ENCODE measurements at places on chromosomes 7 and 10.

GRCh38 chr10:8987712-8988111, 933.2 kb downstream of the GATA3 start:
- DNase-seq: no peak

DNA sequence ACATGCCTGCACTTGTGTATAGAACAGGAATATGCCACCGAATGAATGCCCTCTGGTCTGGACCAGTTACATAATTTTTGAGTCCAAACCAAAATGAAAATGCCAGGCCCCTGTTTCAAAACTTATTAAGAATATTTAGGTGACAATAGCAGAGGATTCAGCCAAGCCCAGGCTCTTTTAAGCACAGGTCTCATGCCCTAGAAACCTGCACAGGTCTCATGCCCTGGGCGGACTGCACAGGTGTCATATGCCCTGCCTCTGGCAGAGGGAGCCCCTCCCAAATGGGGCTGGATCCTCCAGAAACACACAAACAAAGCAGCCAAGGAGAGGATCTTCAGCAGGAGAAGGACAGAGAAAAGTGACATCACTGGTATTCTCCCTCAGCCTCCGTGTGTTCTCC, 605.4 kb upstream of the NRP1 start:
- no peak for DNase-seq

DNA sequence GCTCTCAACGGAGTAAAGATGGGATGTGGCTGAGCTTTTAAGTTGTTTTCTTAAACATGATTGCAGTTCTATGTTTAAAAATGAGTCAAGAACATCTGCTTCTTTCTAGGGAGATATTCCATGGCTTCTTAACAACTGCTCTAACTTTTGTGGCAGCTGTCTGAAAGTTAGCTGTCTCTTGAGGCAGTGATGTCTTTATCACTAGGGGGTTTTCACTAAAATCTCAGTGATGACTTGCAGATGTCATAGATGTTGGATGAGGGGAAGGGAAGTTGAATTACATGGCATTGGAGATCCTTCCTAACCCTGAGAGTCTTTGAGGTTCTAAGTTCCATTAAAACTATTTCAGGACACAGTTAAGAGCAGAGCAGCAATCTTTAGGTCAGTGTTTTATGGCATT, 43.5 kb downstream of the PRKG1 start:
- no peak for DNase-seq

GRCh38 chr7:102916426-102916825, 3.6 kb downstream of the LRRC17 start:
- no peak for DNase-seq

GRCh38 chr7:108114117-108114841, 15.9 kb downstream of the LAMB4 start:
- DNase-seq: no peak

- peak; percentile 18 for DNase-seq
Observed at GRCh38 chr7:102450242-102450641, 14.4 kb downstream of the ALKBH4 start.

- no peak for DNase-seq
Observed at GRCh38 chr7:150942591-150943452, 35.3 kb downstream of the KCNH2 start.

DNA sequence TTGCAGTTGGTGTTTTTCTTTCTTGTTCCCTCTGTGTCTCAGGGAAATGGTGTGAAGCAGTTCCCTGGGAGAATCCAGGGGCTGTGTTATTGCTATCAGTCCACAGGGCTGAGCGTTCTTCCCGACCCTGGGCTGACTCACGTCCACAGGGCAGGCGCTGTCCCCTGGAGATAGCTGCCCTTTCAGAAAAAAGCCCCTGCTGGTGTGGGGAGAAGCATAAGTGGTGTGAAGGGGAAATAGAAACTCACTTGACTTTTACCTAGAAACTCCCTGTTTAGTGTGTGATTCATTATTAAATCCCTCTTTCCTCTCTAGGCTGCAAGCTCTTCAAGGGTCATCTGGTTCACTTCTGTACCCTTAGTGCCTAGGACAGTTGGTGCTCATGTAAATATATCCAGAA, 63.3 kb upstream of the SMNDC1 start:
- no peak for DNase-seq

GRCh38 chr7:2496375-2496774, 20.2 kb upstream of the GRIFIN start:
- DNase-seq: no peak

DNA sequence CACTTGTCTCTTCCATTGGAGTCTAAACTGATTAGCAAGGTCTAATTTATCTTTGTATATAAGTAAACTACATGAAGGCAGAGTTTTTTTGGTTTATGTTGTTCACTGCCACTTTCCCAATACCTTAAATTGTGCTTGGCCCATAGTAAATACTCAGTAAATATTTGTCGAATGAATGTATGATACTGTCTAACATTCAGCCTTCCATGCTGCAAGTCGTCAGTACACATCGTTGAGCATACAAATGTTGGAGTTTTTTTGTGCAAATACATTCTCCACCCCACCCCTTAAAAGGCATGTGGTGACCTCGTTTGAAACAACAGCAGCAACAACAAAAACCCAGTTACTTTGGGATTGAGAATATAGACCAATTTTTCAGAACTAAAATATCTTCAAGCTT, 17.4 kb upstream of the IGF2BP3 start:
- DNase-seq: no peak

- DNase-seq: no peak
Observed at GRCh38 chr10:117501460-117502035, 41.0 kb upstream of the EMX2 start.

GRCh38 chr10:43479275-43479674, 42.4 kb downstream of the ZNF487 start:
- no peak for DNase-seq

- no peak for DNase-seq
Observed at GRCh38 chr7:88311675-88312036, 5.0 kb upstream of the STEAP4 start.

- DNase-seq: no peak
Observed at GRCh38 chr10:126037946-126038345, 141.6 kb downstream of the FANK1 start.

DNA sequence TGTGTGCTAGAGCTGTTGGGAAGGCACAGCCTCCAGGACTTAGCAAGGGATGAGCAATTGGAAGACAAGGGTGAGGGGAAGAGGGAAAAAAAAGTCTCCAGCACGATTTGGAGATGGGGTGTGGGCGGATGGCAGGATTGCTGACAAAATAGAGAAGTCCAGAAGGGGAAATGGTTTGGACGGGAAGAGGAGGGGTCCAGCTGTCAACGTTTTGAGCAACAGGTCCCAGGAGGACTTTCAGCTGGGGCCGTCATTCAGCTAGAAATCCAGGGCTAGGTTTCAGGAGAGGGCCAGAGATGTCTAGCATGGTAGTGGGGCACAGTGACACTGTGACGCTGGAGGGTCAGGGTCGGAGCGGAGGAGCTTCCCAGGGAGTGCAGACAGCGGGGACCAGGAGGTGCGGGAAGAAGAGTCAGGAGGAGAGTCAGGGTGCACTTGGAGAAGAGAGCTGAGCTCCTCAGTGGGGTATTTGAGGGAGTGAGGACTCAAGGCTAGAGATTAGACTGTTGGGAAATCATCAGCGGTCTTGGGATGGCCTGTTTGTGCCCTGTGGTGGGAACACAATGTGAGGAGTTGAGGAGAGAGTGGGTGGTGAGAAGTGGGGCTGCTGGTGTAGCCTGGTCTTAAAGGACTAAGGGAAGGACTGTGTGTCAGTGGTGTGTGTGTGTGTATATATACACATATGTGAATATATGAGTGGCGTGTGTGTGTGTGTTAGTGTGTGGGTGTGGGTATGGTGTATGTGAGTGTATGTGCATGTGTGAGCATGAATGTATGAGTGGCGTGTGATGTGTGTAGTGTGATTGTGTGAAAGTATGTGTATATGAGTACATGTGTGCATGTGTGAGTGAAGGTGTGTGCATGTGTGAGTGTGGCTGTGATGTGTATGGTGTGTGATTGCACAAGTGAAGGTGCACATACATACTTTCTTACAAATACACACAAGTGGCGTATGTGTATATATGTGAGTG, 3.8 kb downstream of the ZYX start:
- DNase-seq: no peak

GRCh38 chr7:155804897-155805825, 7.1 kb downstream of the SHH start:
- DNase-seq: no peak

- no peak for DNase-seq
Observed at GRCh38 chr10:71877821-71878220, 26.8 kb upstream of the PSAP start.

- DNase-seq: no peak
Observed at GRCh38 chr7:50822706-50823105, 40.0 kb upstream of the GRB10 start.

DNA sequence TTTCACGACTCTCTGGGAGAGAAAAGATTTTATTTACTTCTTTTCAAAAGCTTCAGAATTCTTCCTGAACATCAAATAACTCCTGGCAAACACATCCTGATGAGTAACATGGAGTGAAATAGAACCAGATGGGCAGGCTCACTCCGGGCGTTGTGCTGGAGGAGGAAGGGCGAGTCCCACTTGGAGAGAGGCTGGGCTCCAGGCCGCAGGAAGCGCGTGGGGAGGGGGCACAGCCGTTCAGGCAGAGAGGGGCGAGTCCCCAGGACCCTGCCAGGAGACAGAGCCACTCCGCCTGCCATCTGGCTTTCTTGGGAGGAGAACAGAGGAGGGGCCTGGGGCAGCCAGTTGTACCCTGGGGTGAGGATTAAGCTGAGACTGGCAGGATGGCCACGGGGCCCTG, 265.9 kb upstream of the ZMIZ1 start:
- no peak for DNase-seq

DNA sequence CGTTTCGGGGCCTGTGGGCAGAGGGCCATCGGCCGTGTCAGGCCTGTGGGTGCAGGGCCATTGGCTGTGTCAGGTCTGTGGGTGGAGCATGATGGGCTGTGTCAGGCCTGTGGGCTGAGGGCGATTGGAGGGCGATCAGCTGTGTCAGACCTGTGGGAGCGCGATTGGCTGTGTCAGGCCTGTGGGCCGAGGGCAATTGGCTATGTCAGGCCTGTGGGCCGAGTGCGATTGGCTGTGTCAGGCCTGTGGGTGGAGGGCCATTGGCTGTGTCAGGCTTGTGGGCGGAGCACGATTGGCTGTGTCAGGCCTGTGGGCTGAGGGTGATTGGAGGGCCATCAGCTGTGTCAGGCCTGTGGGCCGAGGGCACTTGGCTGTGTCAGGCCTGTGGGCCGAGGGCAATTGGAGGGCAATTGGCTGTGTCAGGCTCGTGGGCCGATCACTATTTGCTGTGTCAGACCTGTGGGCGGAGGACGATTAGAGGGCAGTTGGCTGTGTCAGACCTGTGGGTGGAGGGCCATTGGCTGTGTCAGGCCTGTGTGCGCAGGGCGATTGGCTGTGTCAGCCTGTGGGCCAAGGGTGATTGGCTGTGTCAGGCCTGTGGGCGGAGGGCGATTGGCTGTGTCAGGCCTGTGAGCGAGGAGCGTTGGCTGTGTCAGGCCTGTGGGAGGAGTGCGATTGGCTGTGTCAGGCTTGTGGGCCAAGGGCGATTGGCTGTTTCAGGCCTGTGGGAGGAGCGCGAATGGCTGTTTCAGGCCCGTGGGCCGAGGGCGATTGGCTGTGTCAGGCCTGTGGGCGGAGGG, 54.1 kb downstream of the DYNC2I1 start:
- DNase-seq: no peak

DNA sequence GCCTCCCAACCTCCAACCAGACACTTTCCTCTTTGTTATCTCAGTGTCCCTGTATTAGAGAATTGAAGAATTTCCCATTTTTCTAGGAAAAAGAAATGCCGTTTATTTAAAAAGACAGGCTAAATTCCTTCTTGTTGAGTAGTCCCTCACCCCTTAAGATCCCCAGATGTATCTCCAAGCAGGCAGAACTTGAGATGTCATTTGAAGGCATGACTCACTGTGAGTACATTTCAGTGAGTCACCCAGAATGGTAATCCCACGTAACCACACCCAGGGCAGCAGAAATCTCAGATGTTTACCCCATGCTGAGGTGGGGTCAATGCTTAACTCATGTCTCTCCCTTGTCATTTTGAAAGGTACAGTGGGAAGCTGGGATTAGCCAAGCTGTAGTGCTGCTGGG, 4.4 kb downstream of the ZNF655 start:
- no peak for DNase-seq

- DNase-seq: no peak
Observed at GRCh38 chr7:3277604-3278572, 23.2 kb upstream of the SDK1 start.

All from stimulated activated CD8-positive, alpha-beta memory T cell treated with anti-CD3 and anti-CD28 coated beads, Interleukin-7, amount 100 ng/mL, for 1 hour (primary cell).